ENCODE measurements at places on chromosomes 2 and 18.

DNA sequence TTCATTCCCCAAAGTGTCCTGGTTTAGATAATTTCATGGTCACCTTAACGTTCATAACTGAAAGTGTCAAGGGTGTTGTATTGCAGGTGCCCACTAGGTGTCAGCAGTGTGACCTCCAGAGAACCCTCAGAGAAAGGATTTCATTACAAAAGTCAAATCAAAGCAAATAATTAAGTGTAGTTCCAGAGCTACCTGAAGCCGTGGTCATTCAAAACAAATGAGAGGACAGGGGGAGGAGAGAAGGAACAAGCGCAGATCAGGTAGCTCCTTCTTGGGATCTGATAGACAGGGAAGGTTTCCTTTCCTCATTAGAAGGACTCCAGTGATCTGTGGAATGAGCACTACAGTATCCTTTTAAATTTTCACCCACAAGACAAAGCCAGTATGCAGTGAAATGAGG, at the start of gene SLC9A4:
TSS of gene SLC9A4 (plus strand) at position 207 of the 400 bp plus-strand sequence. CDS start 534 bp downstream, outside the sequence.
- DNase-seq, result peak; percentile 23

DNA sequence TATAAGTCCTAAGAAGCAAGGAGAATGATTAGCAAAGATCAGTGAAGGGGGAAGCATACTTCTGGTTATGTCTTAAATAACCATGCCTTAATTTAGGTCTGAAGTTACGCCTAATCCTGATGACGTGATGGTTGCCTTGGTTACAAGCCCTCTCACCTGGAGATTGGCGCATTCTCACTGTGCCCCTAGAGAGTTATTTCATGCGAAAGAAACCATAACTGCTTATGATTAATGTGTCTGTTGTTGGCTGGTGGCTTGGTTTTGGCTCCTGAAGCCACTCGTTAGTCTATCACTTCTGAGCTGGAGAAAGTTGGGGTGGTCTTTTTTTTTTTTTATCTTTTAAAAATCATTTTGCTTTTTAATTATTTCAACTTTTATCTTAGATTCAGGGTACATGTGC, 47.0 kb downstream of the TNFRSF11A start:
- no peak for DNase-seq

GRCh38 chr18:22238681-22239080, 69.3 kb downstream of the GATA6 start:
- DNase-seq, result no peak

DNA sequence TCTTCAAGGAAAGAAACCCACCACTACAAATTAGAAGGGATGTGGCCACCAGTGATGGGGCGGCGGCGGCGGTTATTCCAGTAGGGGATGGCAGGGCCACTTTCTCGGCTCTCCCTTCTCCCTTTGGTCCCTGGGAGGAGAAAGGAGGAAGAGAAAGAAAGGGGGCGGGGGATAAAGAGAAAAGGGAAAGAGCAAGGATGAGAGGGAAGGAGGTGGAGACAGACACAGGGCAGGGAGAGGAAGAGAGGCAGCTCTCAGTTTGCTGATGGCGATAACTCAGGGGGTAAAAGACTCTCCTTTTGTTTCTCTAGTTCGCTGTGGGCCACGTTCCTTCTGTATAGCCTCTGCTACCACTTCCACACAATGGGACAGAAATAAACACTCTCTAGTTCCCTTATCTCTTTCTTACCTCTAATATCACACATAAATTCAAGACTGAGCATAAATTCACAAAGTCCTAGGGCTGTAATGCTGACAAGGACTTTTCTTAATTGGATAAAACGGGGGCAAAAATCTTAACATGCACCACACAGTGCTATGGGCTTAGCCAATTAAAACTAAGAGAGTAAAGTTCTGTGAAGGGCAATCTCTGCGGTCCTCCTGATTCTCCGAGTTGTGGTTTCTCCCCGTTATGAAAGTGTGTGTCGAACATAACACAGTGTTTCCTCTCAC, 14.6 kb downstream of the SFT2D3 start:
- DNase-seq, result no peak

DNA sequence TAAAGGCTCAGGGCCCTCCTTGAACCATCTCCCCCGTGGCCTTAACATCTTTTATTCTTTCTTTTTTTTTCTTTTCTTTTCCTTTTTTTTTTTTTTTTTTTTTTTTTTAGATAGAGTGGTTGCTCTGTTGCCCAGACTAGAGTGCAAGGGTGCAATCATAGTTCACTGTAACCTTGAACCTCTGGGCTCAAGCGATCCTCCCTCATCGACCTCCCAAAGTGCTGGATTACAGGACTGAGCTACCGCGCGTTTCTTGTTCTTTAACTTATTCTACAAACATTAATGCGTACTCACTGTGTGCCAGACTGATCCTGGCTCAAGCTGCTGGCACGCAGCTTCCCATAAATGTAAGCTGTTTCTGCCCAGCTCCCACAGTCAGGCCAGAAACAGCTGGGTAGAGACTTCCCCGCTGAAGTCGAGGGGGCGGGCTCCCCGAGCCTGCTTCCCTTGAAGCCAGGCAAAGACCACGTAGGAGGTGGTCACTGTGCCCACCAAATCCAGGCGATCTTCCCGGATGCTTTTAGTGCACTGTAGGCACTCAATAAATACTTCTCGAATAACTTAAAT, 29.2 kb upstream of the ATP6V1B1 start:
- no peak for DNase-seq

- no peak for DNase-seq
Measured at GRCh38 chr2:170869036-170869435, 52.3 kb downstream of the GAD1 start.
